ENCODE measurements at places on chromosomes 6 and 20.

DNA sequence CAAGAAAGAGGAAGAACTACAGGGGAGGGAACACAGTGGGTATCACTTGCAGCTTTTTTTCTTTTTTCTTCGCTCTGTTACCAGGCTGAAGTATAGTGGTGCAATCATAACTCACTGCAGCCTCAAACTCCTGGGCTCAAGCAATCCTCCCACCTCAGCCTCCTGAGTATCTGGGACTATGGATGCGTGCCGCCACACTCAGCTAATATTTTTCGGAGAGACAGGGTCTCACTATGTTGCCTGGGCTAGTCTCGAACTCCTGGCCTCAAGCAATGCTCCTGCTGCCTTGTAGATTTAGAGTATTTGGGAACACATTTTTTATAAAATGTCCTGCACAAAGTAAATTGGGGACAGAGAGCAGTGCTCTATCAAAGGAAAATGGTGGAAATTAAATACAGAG lies 28.3 kb downstream of the PARD6B start:
- DNase-seq: no peak

GRCh38 chr6:141134723-141135122 lies 998.0 kb upstream of the GJE1 start:
- no peak for DNase-seq

DNA sequence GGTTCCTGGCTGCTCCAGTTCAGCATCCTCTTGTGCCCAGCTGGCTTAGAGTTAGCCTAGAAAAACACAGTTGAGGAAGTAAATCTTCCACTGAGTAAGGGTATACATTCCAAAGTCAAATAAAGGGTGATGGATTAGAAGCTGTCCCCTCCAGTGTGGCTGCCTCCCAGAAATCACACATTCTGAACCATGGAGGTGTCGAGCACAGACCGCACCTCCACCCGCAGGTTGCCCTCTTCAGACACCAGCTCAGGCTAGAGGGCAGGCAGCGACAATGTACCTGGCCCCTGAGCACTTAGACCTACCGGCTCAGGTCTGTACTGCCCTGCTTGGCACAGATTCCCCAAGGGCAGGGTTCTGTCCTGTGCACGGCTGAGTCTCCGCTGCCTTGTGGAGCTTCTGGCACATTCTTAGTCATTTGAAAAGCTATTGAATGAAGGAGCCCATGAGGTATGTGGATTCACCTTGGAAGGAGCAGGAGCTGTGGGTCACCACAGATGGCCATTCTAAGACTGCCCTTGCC lies 118.1 kb downstream of the FAM120B start:
- DNase-seq: no peak

DNA sequence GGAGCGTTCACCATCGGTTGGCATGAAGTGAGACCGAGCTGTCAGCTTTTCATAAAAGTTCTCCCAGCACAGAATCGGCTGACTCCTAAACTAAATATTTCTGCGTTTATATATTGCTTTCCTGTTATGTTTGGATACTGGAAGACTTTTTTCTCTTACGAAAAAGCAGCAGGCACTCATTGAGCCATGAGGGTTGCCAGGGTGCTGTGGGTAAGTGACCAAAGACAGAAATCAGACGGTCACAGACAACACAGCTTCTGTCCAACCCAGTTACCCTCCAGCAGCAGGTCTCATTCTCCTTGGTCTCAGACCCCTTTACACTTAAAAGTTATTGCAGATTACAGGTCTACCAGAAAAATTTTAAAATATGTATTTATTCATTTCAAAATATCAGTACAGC lies 113.7 kb downstream of the FAM120B start:
- DNase-seq: no peak

GRCh38 chr6:21438986-21439352 lies 154.6 kb upstream of the SOX4 start:
- no peak for DNase-seq

- no peak for DNase-seq
These were observed 19.0 kb downstream of the RNF114 start for GRCh38 chr20:49955167-49955566.

DNA sequence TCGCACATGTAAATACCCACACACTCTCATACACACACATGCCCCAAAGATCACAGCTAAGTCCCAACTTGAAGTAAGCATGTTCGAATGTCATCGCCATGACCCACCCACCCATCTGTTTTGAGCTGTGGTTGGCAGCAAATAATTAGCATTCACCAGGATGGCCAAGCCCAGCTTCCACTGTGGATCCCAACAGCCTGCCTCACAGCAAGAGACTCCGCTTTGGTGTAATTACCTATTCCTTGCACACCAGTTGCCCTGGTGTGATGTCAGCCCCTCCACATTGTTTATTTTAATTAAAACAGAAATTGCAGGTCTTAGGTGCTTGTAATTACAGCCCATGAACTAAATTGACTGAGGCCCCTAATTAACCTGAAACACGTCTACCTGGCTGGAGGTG lies 81.1 kb downstream of the MAFB start:
- no peak for DNase-seq

GRCh38 chr6:28896505-28897368 lies 27.0 kb downstream of the TRIM27 start:
- peak; percentile 30 for DNase-seq

DNA sequence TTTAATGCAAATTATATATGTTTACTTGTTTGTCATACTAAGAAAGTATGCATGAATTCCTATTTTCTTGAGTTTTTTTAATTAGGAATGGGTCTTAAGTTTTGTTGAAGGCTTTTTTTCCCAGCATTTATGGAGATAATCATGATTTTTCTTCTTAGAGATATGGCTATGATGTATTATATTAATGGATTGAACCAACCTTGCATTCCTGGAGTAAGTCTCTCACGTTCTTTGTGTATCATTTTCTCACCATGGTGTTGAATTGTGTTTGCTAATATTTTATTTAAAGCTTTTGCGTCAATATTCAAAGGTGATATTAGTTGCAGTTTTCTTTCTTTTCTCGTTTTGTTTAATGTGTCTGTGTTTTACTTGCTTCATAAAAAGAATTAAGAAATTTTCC lies 48.4 kb upstream of the SLC35D3 start:
- no peak for DNase-seq

DNA sequence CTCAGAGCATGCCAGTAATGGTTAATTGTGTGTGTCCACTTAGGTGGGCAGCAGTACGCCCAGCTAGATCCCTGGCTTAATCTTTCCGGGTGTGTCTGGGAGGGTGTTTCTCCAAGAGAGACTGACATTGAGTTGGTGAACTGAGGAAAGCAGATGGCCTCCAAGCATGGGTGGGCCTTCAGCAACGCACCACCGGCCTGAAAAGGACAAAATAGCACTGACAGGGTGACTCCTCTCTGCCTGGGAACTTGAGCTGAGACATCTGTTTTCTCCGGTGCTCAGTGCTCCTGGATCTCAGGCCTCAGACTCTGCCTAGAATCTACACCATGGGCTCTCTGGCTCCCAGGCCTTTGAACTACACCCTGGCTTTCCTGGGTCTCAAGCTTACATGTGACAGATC lies 43.2 kb downstream of the C6orf118 start:
- DNase-seq: no peak

GRCh38 chr6:10882657-10883171 lies 873 bp upstream of the GCM2 start:
- DNase-seq: no peak

GRCh38 chr6:127475135-127475822 lies 16.1 kb upstream of the KIAA0408 start:
- no peak for DNase-seq

DNA sequence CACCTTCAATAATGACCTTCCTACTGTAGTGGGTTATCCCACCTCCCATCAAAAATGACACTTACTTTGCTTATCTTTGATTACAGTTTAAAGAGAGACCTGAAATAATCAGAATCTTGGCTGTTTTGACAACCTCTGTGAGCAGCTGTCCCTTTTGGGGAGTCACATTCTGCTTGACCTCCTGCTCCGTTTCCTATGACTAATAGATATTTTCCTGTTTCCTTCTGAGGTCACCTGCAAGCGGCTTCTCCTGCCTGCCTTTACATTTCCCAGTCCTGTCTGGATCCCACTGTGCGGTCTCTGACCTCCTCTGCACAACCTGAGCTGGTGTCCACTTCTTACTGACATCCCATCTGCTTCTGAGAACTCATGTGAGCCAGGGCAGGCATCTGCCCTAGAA lies 54.2 kb downstream of the TRAM2 start:
- DNase-seq: no peak

DNA sequence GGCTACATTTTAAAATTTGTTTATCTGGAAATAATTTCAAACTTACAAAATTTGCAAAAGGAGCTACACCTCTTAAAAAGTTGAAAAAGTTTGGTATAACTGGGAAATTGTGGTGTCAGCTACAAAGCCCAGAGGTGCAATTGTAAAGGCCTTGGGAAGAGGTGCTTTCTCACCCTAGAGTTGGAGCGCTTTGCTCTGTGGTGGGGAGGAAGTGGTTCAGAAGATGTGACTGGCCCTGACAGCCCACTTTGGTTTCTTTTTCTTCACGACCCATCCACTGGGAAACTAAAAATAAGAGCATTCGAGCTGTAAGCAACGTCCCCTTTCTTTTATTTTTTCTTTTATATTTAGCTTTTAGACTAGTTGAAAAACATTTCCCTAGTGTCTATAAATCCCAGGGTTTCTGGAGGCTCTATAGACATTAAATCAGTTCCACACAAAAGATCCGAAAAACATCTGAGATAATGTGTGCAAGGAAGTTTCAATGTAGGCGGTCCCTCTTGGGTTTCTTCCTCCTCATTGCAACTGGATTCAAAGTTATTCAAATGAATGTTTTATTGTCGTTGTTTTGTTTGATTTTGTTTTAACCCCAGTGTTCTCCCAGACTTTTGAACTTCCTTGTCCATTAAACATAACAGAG lies 397.8 kb downstream of the KIF16B start:
- no peak for DNase-seq

All from stimulated activated CD4-positive, alpha-beta T cell treated with anti-CD3 and anti-CD28 coated beads, Interleukin-2, amount 100 ng/mL, for 24 hours (primary cell).